Left colon (tissue), 2 donors: ENCODE measurements at places on chromosomes 1 and 21. TPM values are rescaled to one million over a fixed set of nuclear protein-coding genes. Genes with fewer than 3 reads are reported as not detected.

The HES4 gene
- total RNA-seq = 24.2 TPM

The TSPAN1 gene
- 2,050 TPM for total RNA-seq

The C4BPA gene
- total RNA-seq = 3.4 TPM

The COL9A2 gene
- total RNA-seq = 5.7 TPM

The E2F2 gene
- total RNA-seq = 12.1 TPM

The GNG5 gene
- total RNA-seq = 126 TPM

The TBX15 gene
- total RNA-seq = not detected

The FCRL1 gene
- total RNA-seq = 0.61 TPM

The REN gene
- total RNA-seq = 0.18 TPM

The SMCP gene
- total RNA-seq = not detected

The SLC5A9 gene
- 3.5 TPM for total RNA-seq

The NBL1 gene
- total RNA-seq = 373 TPM
